Mesenteric fat pad (tissue), 1 donor: ENCODE measurements at places on chromosomes 1 and 21. TPM values are rescaled to one million over a fixed set of nuclear protein-coding genes. Genes with fewer than 3 reads are reported as not detected.

The FMOD gene
- 95.2 TPM for total RNA-seq

The MFSD2A gene
- 8.0 TPM for total RNA-seq

The TRIM63 gene
- total RNA-seq = 0.26 TPM

- no peak for DNase-seq
Observed at GRCh38 chr1:87064986-87065385, 150.6 kb downstream of the HS2ST1 start.

GRCh38 chr1:3841491-3841890 lies 15.5 kb downstream of the CEP104 start:
- DNase-seq = no peak

The CLDN14 gene
- total RNA-seq = not detected

- DNase-seq = no peak
Observed at GRCh38 chr1:25515033-25515432, 28.4 kb upstream of the LDLRAP1 start.

The OR6N1 gene
- total RNA-seq = not detected

The GBP7 gene
- total RNA-seq = not detected

DNA sequence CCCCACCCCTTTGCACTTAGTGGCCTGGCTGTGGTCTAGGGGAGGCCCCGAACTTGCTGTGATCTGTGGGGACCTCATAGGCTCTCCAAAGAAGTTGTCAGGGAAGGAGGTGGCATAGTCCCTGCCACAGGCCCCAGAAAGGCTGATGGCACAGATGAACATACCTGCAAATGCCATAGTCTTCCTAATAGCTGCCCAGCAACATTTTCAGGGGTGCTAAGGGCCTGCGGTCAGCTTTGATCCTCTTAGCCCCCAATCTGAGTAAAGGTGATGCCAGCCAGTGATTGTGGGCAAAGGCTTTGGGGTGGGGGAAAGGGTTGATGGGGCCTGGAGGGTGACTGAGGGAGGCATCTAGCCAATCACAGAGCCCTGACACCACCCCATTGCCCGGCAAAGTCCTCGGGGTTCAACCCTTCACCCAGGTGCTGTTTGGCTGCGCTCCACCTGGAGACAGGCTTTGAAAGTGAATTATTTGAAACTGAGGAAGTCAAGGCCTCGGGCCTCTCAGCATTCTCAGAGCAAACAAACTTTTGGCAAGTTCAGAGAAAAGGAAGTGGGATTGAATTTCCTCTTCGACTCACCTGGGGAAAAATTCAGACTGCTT lies 35.8 kb downstream of the PAX7 start:
- DNase-seq = no peak

The RYR2 gene
- total RNA-seq = 0.45 TPM

DNA sequence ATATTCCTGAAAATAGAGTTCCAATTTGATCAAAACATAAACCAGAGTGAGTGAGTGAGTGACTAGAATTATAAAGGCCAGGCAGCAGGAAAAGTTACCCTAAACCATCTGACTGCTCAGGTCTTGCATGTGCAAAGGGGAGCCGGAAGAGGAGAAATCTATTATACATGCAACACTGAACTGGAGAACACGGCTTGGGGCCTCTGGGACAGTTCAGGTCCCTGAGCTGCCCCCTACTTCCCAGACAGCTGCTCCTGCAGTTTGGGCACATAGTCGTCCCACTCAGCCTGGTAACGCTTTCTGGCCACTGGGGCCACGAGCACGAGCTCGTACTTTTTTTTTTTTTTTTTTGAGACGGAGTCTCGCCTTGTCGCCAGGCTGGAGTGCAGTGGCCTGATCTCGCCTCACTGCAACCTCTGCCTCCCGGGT lies 40.1 kb downstream of the PTPRC start:
- DNase-seq = no peak

GRCh38 chr1:159790237-159790917 lies 9.6 kb downstream of the DUSP23 start:
- DNase-seq = no peak

GRCh38 chr1:3992746-3993145 lies 92.7 kb upstream of the C1orf174 start:
- no peak for DNase-seq

DNA sequence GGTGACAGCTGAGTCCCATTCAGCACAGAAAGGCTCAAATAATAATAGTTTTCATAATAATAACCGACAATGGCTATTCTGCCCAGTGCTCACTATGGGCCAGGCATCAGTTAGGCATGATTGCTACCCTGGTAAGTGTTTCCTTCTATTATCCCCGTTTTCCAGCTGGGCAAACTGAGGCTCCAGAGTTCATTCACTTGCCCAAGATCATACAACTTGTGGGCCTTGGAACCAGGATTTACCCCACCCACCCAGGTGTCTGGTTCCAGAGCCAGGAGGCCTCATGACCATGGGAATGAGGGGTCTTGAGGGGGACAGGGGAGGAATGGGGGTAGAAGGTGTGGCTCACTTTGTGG lies 518 bp downstream of the PLOD1 start:
- no peak for DNase-seq

The C1orf115 gene
- 28.5 TPM for total RNA-seq

GRCh38 chr1:8043621-8044020 lies 17.5 kb upstream of the ERRFI1 start:
- no peak for DNase-seq

GRCh38 chr1:39699419-39699818 lies 8.2 kb upstream of the HPCAL4 start:
- no peak for DNase-seq

GRCh38 chr1:84401156-84401555 lies 2.9 kb downstream of the DNASE2B start:
- no peak for DNase-seq

The GCSAML gene
- 0.51 TPM for total RNA-seq
